ENCODE measurements at places on chromosomes 4 and X. TPM values are rescaled to one million over a fixed set of nuclear protein-coding genes. Genes with fewer than 3 reads are reported as not detected.
A peak's percentile ranks its signal among the peaks of the same experiment; 100 is the strongest.

Gene ZCCHC12
- not detected for total RNA-seq

Gene GAGE12H
- total RNA-seq, result not detected

Gene COX7B2
- total RNA-seq, result not detected

Gene SSX2B
- total RNA-seq, result not detected

Gene RPS6KA6
- total RNA-seq, result 0.55 TPM

DNA sequence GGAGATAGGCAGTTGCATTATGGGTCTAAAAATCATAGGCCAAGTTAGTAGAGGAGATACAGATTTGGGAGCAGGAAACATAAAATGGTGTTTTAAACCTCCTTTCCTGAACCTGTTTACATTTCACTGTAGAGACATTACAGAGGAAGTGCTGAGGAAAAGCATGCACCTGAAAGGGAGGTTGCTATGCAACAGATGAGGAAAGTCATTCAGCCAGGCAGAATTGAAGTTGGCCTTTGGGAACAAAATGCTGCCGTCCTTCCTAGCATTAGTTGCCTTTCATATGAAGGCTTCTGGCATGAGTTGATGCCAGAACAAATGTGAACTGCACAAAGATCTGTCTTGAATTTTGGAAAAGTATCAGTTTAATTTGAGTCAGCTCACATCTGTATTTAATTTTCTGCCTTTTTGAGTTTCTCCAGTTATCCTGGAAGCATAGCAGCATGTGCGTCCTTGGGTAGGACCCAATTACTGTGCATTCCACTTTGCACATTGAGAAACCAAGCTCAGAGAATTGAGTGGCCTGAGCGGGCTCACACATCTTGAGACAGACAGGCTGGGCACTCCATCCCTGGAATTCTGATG is 38.2 kb downstream of the MAGED1 start:
- no peak overlapping the region for H3K4me3 ChIP-seq
- H3K4me1 ChIP-seq, result no peaks in the 10 kb centered on the region
- H3K27ac ChIP-seq, result no peak overlapping the region
- H3K36me3 ChIP-seq, result no peaks in the 10 kb centered on the region

- no peaks in the 10 kb centered on the region for H3K27me3 ChIP-seq
- no peaks in the 10 kb centered on the region for H3K4me1 ChIP-seq
- H3K36me3 ChIP-seq, result no peaks in the 10 kb centered on the region
- no peak overlapping the region for H3K4me3 ChIP-seq
- H3K27ac ChIP-seq, result no peak overlapping the region
Measured at GRCh38 chr4:169484485-169484884, 127.9 kb downstream of the NEK1 start.

- no peaks in the 10 kb centered on the region for H3K27me3 ChIP-seq
- H3K36me3 ChIP-seq, result no peaks in the 10 kb centered on the region
- DNase-seq, result no peak
- no peak overlapping the region for H3K4me3 ChIP-seq
Measured at GRCh38 chr4:180669680-180670079, 1573.5 kb upstream of the TENM3 start.

DNA sequence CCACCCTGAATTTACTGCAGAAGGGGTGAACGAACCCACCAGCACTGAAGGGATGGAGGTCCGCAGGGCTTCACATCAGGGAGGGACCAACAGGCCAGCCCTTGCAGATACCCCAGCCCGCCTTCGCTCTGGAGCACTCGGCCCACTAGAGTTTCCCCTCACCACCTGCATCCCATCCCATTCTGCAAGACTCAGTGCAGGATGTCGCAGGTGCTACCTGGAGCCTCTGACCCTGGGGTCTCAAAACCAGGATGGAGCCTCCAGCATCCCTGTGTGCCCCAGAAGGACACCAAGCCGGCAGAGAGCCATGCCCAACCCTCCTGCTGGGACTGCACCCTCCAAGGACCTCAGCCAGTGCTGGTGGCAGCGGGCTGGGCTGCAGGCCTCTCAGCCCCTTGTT is 57.6 kb upstream of the ADRA2C start:
- no peaks in the 10 kb centered on the region for H3K27me3 ChIP-seq
- H3K4me3 ChIP-seq, result no peak overlapping the region

- H3K36me3 ChIP-seq, result no peaks in the 10 kb centered on the region
- no peak overlapping the region for H3K4me3 ChIP-seq
- no peak overlapping the region for H3K27ac ChIP-seq
- no peak for DNase-seq
Measured at GRCh38 chr4:175427751-175428150, 384.3 kb downstream of the GPM6A start.

- no peaks in the 10 kb centered on the region for H3K4me1 ChIP-seq
- H3K36me3 ChIP-seq, result no peaks in the 10 kb centered on the region
- H3K27me3 ChIP-seq, result no peaks in the 10 kb centered on the region
- H3K27ac ChIP-seq, result no peak overlapping the region
- no peak overlapping the region for H3K4me3 ChIP-seq
Measured at GRCh38 chr4:126710935-126711334, 921.8 kb upstream of the INTU start.

GRCh38 chrX:153400146-153401132 is 711 bp downstream of the PNMA6E start:
- no peak overlapping the region for H3K27ac ChIP-seq
- DNase-seq, result peak; percentile 45
- no peaks in the 10 kb centered on the region for H3K36me3 ChIP-seq
- H3K4me3 ChIP-seq, result no peak overlapping the region
- H3K27me3 ChIP-seq, result no peaks in the 10 kb centered on the region

DNA sequence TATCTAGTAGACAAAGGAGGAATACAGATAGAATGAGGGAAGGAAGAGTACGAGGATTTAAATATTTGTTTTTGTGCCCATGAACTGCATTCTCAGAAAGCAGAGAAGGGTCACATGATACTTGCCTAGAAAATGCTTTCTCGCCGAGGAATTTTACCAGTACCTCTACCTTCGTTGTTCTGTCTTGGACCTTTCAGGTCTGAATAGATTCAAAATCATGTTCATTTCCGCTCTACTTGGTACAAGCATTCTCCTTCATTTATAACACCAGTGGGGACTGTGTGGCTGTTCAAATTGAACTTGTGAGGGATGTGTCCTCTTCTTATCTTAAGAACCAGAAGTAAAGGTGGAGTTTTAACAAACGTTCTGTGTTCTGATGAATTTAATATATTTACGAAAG is 1.9 kb downstream of the USP38 start:
- H3K36me3 ChIP-seq, result peaks cover 10% of the 10 kb centered on the region
- H3K4me1 ChIP-seq, result peaks cover 69% of the 10 kb centered on the region
- H3K27me3 ChIP-seq, result no peaks in the 10 kb centered on the region
- DNase-seq, result no peak
- peak overlapping the region; percentile 93 for H3K27ac ChIP-seq

DNA sequence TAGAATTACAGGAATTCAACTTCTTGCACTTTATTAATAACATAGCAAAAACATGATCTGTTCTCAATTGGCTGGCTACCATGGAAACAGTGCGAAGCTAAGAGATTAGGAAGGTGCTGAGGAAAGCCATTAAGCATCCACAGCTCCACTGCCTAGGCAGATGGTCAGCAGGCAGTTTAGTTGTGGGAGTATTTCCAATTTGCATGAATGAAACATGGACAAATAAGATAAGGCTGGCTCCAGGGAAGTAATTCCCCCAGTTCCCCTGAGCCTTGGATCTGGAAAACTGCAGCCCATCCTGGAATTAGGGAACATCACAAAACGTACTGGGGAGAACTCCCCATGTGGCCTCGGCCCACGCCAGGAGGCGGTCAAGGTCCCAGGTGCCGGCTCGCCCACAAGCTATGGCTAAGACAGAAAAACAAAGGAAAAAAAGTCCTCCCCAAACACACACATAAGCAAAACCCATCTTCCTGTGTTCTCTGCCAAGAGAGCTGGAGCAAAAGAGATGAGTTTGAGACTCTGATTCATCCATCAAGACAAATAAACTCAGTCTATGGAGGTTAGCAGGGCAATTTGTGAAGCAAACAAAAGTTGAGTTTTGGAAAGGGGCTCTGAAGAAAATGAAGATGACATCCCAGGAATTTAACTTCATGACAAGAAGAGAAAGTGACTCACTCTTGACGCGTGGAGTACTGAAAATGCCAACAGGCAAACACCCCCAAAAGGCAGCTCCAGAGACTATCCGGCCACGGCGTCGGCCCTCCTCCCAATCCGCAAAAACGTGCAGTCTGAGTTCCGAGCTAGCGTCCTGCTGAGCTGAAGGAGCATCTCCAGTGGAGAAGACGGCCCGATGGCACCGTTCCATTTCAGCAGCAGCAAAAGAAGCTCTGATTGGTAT is 45.1 kb downstream of the IGFBP7 start:
- DNase-seq, result no peak
- H3K27me3 ChIP-seq, result no peaks in the 10 kb centered on the region
- no peak overlapping the region for H3K4me3 ChIP-seq
- H3K36me3 ChIP-seq, result no peaks in the 10 kb centered on the region

- no peak overlapping the region for H3K4me3 ChIP-seq
- H3K4me1 ChIP-seq, result peaks cover 23% of the 10 kb centered on the region
- H3K27ac ChIP-seq, result no peak overlapping the region
- no peak for DNase-seq
- no peaks in the 10 kb centered on the region for H3K27me3 ChIP-seq
- no peaks in the 10 kb centered on the region for H3K36me3 ChIP-seq
Measured at GRCh38 chr4:142473218-142473959, 372.7 kb downstream of the INPP4B start.
